Stimulated activated CD8-positive, alpha-beta memory T cell treated with anti-CD3 and anti-CD28 coated beads, Interleukin-7, amount 100 ng/mL, for 1 hour (primary cell): ENCODE measurements at places on chromosomes 2 and 18.

- no peak for DNase-seq
Observed at GRCh38 chr2:1746174-1747064, 2.1 kb upstream of the PXDN start.

DNA sequence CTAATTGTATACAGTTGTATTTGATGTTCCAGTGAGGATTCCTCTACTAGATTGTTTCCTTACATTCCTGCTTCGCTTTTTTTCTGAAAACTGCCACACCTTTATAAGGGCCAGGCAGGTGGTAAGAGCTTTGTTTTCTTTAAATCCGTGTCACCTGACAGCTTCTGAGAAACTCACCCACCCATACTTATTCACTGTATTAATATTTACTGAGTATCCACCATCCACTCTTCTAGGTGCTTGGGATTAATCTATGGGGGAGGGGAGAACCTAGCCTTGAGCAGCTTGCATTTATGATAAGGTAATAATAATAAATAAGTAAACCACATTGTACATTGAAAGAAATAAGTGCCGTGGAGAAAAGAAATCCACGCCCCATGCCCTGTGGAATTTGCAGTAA, 174.7 kb upstream of the AGAP1 start:
- DNase-seq = no peak

DNA sequence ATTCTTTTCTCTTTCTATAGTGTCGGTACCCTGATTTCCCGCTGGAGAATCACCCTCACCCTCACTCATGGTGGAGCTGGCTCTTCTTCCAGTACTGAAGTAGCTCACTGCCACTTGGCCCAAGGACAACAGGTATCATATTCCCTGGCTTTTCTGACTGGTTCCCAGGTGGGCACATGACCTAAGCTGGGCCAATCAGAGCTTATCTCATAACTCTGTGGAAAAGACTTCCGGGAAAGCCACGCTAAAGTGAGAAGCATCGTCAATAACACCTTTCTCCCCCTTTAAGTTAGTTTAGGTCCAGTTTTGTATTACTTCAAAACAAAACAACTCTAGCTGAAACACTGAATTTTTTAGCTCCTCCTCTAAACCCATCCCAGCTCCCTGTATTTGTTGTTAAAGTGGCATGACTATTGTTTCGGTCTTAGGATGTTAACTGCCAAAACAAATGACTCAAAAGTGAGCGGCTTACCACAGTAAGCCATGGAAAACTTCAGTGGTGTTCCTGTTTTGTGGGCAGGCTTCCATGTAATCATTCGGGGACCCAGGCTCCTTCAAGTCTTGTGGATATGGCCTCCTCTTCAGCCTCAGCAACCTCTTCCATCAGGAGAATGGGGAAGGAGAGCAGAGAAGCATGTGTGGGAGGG, 137.4 kb upstream of the DLX2 start:
- DNase-seq = no peak

DNA sequence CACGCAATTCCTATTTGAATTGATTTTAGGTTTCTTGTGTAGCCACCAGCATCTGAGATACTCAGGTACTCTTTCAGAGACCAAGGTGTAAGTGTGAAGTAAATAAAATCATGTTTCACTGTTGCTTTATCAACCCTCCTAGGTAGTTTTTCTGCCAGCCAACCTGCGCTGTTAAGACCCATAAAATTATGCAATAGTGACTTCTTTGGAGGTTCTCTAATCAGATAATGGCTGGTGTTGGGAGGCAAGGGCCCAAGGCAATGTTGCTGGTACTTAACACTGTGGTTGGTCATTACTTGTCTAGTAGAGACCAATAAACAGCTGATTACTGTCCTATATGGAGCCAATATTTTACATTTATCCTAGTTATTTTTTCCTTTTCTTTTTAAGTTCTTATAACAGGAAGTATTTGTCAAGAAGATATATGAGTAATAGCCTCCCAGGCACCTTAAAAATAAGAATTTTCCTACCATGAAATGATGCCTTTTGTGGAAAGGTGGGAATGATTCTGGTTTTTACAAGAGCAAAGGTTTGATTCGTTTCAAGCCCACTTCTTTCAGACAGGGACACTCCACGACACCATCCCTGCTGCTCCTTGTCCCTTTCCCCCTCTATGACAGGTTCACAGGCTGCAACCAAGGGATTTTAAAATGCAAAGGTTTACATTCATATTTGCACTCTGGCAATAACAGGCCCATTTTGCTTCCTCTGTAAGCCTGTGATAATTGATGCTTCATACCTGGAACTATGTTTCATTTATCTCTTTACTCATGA, 259.3 kb downstream of the MEIS1 start:
- DNase-seq = no peak

DNA sequence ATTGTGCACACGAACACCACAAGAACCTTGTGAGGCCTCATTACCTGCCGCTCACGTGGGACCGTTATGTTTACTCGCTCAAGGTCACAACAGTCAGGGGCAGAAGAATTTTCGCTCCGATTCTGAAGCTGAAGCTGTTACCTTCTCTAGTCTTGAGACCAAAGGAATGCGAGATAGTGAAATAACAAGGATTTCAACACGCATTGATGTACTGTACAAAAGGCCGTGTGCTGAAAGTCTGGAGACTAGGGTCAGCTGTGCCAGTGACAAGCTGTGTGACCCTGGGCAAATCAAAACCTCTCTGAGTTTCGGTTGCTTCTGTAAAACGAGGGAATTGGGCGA, 583 bp downstream of the NEMP2 start:
- peak; percentile 8 for DNase-seq

- no peak for DNase-seq
Observed at GRCh38 chr2:121288454-121289231, 3.6 kb upstream of the TFCP2L1 start.

- no peak for DNase-seq
Observed at GRCh38 chr2:222899413-222900181, 38.8 kb downstream of the ACSL3 start.

GRCh38 chr18:44741085-44741484, 60.4 kb downstream of the SETBP1 start:
- no peak for DNase-seq

DNA sequence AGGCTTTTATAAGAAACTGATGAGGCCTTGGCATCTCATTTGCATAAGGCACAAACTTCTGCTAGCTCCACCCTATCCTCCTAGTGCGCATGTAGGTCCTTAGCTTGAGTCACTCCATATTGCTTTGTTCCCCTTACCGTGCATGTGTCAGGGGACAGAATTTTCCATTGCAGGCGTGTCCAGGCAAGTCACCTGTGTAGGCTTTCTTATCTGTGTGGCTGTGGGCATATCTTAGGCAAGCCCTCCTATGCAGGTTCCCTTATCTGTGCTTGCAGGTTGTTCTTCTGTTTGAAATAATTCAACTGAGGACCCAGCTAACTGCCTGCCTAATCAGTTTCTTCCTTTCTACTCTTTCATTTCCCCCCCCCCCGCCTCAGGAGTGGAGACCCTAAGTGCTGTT, 63.3 kb upstream of the CDCA7 start:
- no peak for DNase-seq

DNA sequence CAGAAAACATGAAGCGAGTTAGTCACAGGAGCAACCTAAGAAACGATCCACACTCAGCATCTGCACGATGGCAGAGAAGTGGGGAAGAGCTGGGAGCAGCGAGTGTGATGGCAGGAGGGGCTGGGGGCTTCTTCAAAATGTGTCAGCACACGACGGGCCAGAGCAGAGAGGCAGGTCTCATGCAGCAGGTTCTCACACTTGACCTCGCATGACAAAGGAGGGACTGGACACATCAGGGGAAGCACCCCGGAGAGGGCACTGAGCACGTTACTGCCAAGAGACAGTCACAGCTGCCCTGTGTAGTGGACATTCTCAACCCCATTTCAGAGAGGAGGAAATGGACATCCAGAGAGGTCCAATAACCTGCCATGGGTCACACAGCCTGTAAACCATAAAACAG, 104.1 kb upstream of the CAPN13 start:
- no peak for DNase-seq

- no peak for DNase-seq
Observed at GRCh38 chr2:13821255-13821880, 811.1 kb upstream of the LRATD1 start.

GRCh38 chr2:117232305-117232704, 582.2 kb upstream of the DDX18 start:
- no peak for DNase-seq

DNA sequence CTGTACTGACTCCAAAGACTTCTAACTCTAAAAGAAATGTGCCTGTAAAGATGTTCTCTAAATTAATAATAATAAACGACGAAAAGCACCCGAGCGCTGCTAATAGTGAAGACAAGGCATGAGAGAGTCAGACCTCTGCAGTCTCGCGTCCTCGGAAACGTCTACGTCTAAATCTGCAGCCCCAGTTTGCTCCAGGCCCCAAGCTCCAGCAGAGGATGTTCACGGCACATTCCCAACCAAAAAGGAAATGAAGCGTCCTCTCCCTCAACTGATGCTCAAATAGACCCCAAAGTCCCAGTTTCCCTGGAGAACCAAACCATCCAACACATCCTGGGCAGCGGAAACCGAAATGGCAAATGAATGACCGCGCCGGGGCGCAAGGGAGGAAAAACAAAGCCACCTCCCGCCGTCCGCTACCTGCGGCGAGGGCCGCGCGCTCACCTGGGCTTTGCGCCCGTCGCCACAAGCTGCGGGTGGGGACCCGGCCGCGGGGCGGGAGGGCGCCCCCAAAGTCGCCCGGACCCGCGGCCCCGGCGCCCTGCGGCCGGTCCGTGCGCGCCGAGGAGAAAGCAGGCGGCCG, 47.1 kb upstream of the CCDC150 start:
- no peak for DNase-seq

DNA sequence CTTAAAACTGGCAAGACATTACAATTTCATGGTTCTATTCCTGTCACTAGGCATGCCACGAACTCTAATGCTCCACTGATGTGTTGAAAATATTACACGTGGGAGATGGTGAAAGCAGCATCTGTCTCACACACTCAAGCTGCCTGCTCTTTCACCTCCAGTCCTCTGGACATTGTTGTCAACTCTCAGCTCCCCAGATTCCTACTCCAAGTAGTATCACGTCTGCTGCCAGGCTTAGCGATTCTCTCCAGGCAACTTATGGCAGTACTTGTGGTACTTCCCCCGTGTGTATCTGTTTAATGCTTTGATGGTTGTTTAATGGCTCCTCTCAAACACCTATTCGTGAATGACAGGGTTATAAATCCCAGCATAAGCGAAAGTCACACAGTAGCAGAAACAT, 103.8 kb downstream of the TMEFF2 start:
- DNase-seq = no peak

DNA sequence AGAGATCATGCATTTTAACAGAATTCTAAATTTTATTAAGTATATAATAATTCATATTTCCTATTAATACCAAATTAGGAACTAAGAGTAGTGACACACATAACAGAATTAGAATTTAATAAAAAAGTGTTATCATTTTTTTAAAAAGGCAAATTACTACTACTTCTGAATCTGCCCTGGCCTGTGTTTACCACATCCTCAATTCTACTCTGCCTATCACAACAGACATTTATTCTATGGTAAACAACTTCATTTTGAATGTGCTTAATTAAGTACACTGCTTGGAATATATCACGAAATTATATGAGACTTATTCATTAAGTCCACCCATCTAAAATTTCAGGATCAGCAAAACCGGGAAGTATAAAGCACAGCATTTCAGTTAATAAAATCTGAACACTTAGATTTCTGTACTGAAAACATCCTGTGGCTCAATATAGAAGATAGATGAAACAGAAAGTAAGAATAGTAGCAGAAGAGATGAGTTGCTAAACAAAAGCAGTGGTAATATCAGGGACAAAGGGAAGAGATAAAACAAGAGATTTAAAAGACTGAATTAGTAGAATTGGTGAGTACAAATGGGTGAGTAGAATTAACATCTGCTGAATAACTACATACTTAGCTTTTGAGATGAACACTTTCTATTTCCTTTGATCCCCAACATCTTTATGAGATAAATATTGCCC, 3.7 kb downstream of the SMC6 start:
- DNase-seq = no peak

DNA sequence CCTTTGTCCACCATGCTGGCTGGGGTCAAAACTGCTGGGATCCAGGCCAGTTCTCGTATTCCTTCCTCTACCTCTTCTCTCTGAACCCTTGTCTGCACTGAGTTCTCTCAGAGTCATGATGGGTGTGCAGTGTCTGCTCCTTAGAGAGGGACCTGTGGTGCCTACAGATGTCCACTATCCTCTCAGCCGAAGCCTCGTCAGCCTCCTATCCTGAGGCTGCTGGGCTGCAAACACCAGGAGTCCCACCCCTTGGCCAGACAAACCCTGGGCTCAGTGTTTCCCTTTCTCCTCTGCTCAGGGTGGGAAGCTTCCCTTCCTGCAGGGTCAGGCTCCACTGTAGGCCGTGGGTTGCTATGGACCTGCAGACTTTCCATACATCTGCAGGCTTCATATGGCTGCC, 2.3 kb downstream of the INPP5D start:
- no peak for DNase-seq

DNA sequence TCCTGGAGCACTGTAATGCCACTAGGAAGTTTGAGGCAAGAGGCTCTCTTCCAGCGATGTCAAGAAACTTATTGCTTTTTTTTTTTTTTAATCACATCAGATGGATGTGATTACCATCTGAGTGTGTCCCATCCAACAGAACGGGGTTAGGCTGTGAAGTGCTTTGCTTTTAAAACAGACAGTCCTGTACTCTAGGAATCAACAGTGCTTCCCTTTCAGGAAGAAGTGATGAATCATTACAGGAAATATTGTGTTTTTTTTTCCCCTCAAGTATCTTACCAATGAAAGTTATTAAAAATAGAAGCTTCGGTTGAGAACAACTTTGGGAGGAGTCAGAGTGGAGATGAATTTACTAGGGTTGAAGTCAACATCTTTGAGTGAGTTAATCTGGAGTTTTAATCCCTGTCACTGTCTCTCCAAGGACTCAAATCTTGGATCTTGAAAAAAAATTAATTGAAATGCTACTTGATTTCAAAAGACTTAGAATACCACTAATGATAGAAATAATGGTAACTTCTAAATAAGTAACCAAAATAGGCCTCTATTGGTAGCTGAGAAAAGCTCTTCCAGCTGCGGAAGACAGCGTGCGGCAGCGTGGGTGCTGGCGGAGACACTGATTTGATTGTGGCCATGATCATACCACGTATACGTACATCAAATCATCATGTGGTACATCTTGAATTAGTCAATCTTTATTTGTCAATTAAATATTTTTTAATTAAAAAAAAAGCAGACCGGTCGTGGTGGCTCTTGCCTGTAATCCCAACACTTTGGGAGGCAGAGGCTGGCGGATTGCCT, 45.5 kb downstream of the GATA6 start:
- no peak for DNase-seq

GRCh38 chr2:123540291-123540690, 484.8 kb upstream of the CNTNAP5 start:
- no peak for DNase-seq

GRCh38 chr2:46888421-46888952, 27.1 kb downstream of the MCFD2 start:
- no peak for DNase-seq

- DNase-seq = no peak
Observed at GRCh38 chr18:28514699-28515098, 337.8 kb upstream of the CDH2 start.

- DNase-seq = no peak
Observed at GRCh38 chr2:128486640-128487375, 168.1 kb upstream of the HS6ST1 start.
